ENCODE measurements at places on chromosomes 12 and 14.

DNA sequence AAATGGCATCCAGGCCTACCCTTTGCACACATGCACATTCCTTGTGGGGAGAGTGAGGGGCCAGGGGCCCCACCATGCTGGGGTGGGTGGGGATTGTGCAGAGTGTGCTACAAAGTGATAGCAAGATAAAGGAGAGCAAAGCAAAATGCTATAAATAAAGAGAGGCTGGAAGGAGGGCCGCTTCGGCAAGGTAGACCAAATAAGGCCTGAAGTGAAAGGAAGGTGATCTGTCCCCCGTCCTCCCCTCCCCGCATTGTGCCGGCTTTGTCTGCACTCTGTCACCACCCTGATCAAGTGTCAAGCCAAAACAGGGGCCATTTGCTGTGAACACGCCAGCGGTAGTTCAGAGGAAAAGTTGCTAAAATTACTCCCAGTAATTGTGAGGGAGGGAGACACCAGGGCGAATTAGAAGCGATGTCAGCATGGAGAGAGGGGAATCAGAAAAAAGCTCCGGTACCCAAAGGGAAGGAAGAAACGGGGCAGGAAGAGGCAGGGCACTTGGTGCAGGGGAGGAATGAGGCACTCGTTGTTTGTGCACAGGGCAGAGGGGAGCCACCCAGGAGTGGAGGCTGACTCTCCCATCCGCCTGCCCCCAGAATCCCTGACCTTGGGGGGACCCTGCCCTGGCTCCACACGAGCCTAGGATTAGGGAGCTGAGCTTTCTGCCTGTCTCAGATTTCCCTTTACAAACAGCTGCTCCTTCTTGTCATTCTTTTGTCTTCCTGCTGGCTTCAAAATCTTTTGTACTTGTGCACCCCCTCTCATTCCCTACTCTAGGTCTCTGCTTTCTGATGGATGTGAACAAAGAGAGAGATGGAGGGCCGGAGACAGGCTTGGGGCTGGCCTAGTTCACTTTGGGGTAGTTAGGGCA is 2.9 kb upstream of the MYH7 start:
- no peak for DNase-seq

DNA sequence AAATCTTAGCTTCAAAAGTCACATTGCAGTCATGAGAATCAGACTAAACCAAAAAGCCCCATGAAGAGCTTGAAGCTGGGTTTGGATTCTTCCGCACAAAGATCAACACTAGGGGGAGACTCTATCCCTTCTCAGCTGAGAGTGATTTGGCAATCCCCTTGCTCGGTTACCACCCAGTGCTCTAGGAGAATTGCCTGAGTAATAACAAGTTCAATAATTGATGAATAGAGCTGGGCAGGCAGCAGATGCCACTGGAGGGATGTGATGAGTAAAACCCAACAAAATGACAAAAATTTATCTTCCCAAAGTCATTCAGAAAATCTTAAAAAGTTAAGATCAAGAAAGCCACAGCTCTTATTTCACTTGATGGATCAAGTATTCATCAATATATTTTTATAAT is 185.6 kb upstream of the ARID2 start:
- peak; percentile 37 for DNase-seq

DNA sequence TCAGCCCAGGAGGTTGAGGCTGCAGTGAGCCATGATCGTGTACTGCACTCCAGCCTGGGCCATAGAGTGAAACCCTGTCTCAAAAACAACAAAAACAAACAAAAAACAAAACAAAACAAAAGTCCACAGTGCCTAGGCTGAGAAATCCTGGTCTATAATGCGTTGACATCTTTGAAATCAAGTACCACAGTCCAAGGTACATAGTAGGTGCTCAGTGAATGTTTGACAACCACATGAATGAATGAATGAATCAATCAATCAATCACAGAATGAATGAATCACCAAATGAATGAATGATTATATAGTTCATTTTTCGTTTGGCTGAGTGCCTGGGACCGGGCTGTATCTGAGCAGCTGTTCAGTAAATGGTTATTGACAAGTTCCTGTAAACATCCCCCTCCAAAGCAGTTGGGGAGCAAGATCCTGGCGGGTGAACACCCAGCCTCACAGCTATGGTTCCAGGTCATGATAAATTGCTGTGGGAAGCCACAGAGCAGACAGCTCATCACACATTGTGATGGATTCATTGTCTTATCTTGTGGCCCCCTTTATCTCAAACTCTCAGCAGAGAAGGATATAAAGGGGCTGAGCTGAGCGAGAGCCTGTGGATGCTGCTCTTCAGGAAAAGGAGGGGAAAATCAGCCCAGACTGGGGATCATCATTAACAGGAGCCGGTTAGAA is 30.4 kb upstream of the IFT81 start:
- no peak for DNase-seq

- DNase-seq = no peak
These were observed 68.0 kb upstream of the MAX start for GRCh38 chr14:65170318-65170717.

DNA sequence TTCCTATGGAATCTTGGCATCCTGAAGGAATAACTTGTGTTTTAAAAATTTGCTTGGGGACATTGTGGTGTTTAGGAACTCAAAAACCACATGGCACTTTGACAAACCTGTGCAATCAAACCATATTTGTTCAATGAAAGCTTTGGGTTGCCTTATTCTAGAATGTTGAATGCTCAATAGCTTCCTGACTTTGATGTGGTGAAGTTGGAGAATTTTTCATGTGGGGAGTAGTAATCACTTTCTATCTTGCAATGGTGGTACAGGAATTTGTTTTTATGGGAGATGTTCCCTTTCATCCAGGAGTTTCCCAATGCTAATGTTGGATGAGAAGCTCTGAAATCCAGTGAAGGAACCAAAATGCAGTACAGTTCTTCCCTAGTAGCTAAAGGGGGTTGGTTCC is 42.2 kb upstream of the LDHB start:
- no peak for DNase-seq
